ENCODE measurements at places on chromosomes 1 and 21. TPM values are rescaled to one million over a fixed set of nuclear protein-coding genes. Genes with fewer than 3 reads are reported as not detected.

GRCh38 chr1:224458996-224459395, 24.4 kb upstream of the WDR26 start:
- no peak for DNase-seq

- DNase-seq: no peak
Measured at GRCh38 chr1:22850681-22851080, 122.0 kb downstream of the LACTBL1 start.

MIXL1 gene
- not detected for total RNA-seq

SNX7 gene
- not detected for total RNA-seq

CELSR2 gene
- total RNA-seq: 6.4 TPM

GMEB1 gene
- 18.3 TPM for total RNA-seq

DNA sequence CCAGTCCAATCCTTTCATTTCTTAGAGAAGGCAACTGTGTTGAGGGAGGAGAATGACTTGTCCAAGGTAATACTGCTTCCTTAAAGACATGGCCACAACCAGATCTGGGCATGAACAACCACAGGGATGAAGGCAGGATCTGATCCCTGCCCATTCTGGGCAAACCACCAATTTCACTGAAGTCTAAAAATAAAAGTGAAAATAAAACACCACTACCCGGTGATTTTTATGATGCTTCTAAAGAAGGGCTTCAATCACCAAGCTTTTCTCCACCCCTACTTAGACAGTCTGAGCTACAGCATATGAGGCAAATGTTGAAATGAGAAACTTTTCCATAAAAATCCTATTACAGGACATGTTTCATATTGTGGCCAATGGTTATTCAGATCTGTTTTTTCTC, 133.0 kb downstream of the PTPN14 start:
- DNase-seq: no peak

DNA sequence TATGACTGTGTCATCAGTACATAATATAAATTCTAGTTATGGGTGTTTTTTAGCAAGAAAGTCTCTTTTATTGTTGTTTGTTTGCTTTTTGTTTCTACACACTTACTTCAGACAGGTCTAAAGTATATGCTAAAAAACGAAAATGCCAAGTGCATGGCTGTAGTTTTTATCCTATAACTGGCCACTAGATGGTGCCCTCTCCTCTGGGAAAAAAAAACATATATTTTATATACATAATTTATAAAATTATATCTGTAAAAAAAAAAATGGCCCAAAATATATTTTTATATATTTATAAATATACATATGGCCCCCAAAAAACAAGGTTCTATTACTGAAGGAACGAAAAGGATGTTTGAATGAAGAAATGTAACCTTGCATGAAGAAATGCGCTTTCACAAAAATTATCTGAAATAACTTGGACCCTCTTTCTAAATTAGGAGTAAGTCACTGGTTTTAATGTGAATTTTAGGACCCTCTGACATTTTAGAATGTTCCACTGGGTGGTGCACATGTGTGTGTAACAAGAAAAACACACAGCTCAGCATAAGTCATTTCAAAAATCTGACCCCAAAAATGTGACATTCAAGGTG, 93.5 kb downstream of the TTLL7 start:
- peak; percentile 21 for DNase-seq

- DNase-seq: no peak
Measured at GRCh38 chr21:28588997-28589396, 403.7 kb downstream of the LTN1 start.

Data from naive thymus-derived CD4-positive, alpha-beta T cell (primary cell).